ENCODE measurements at places on chromosomes 13 and 19.
A peak's percentile ranks its signal among the peaks of the same experiment; 100 is the strongest.

- no peak for DNase-seq
Observed at GRCh38 chr13:94454906-94455305, 24.6 kb downstream of the DCT start.

- DNase-seq: peak; percentile 70
Observed at GRCh38 chr19:32345261-32346207, at the start of gene ZNF507. Gene ZNF507, plus strand, starts transcription at chr19:32345610. Its CDS starts 7,221 bp downstream, at chr19:32352831.

DNA sequence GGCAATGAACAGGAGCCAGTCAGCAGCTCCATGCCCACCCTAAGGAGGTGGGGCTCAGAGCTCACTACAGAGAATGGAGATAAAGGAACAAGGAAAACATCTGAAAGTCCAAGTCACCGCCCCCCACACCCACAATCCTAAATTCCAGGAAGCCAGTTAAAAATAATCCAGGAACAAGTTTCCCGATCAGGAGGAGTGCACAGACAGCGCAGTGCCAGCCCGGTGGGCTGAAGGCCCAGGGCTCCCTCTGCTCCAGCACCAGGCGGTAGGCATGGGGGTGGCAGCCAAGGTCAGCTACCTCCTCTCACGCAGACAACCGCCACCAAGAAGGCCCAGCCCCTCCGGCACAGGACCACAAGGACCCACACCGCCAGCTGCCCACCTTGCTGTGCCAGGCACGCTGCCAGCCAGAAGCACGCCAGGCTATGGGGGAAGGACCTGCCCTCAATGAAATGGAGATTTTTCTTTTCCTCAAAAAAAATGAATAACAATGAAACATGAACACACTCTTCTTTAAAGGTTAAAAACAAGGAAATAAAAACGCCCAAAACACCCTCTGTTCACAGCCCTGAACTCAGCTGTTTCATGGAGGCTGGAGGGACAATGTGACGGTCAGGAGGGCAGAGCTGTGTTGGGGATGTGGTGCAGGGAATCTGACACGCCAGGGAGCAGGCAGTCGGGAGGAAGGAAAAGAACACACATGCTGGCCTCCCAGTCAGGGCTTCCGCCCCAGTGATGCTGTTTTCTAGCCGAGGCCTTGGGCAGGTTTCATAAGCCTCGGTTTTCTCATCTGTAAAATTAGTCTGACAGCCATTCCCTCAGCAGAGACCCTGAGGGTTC, 11.0 kb downstream of the STK24 start:
- DNase-seq: no peak

GRCh38 chr19:40458597-40458974, 7.0 kb downstream of the BLVRB start:
- DNase-seq: no peak

DNA sequence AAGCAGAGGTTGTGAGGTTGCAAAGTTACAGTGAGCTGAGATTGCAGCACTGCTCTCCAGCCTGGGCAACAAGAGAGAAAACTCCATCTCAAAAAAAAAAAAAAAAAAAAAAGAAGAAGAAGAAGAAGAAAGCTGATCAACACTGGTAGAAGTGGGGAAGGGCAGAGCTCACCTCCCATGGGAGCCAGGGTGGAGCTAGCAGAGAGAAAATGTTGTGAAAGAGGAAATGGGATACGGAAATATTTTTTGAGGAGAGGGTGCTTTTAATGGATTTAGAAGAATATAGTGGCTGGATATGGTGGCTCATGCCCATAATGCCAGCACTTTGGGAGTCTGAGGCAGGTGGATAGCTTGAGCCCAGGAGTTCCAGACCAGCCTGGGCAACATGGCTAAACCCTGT, 6.8 kb downstream of the GPR42 start:
- no peak for DNase-seq

DNA sequence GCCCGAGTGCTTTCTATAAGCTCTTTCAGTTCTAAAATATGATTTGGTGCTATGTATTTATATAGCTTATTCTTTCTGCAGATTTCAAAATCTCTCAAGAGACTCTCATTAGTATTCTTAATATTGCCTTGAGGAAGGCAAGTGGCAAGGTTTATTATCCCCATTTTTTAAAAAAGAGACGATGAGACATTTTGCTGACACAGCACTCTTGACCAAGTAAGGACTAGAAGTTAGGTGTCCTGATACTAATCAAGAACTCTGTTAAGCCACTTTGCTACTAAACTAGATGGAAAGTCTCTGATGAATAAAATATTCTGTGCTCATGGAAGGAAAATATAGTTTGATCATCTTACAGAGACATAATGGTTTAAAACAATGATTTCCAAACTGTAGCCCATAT, 164.7 kb downstream of the MZT1 start:
- no peak for DNase-seq

DNA sequence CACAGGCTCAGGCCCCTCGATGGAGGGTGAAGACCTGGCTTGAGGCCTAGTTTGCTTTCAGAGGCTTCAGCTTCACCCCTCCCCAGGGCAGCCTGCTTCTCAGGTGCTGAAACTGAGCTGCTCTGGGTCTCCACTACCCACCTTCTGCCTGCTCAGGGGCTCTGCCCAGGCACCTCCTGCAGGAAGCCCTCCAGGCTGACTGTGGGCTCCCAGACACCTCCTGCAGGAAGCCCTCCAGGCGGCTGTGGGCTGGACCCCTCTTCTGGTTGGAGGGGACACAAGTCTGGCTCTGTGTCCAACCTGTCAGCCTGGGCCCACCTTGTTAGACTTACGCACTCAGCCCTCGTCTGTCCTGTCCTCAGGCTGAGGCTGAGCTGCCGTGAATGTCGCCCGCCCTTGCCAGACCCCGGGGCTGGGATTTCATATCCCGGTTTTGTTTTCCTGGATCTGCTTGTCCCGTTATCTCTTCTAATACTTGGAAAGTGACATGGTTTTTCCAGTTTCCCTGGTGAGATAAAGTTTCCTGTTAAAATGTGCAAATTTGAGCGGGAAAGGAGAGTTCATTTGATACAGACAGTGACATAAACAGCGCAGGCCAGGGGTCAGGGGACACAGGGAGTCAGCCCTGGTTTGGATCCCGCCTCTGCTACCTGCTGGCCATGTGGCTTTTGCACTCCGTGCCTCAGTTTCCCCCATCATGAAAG, 20.8 kb upstream of the MISP start:
- DNase-seq: no peak

DNA sequence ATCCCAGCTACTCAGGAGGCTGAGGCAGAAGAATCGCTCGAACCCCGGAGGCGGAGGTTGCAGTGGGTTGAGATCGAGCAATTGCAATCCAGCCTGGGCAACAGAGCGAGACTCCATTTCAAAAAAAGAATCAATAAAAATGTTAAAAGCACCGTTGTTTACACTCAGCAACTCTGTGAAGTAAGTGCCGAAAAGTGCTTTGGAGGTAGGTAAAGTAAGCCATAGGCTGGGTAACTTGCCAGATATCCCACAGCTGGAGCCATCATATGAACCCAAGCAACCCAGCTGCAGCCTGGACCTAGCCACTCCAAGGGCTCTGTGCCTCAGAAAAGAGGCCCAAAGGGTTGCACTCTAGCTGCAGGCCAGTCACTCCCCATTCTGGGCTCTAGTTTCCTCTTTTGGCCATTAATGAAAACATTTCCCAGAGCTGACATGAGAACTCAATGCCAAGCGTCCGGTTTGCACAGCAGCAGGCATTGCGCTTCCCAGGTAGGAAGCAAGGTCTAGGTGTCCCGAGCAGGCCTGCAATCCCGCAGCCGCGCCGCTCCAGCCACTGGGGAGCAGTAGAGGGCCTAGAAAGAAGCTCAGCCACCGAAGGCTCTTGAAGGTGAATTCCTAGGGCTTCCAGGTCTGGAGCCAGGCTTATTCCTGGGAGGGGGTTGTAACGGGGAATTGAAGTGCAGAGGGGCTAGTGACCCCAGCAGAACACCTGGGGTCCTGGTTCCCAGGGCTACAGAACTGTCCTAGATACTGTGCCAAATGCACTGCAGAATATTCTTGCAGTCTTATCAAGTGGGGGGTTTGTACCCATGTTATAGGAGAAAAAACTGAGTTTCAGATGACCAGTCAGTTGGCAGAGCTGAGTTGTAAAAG, 4.1 kb upstream of the CD79A start:
- peak; percentile 67 for DNase-seq

GRCh38 chr19:27885359-27885758, 1327.6 kb downstream of the UQCRFS1 start:
- DNase-seq: no peak

DNA sequence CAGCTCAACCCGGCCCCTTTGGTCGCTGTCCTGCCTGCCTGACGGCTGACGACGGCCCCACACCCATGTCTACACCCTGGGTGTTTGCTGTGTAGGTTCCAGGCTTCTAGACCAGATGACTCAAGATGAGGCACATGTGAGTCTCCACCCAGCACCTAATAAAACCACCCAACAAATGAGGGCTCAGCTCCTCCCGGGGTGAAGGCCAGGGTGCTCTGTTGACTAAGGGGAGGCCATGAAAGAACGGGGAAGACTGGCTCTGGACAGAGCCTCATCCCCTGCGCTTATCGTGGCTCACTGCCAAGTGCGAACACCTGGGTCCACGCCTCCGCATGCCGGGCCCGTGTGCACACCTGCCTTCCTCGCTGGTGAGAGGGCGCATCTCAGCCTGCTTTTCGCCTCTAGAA, 39.6 kb downstream of the COL4A2 start:
- DNase-seq: no peak

DNA sequence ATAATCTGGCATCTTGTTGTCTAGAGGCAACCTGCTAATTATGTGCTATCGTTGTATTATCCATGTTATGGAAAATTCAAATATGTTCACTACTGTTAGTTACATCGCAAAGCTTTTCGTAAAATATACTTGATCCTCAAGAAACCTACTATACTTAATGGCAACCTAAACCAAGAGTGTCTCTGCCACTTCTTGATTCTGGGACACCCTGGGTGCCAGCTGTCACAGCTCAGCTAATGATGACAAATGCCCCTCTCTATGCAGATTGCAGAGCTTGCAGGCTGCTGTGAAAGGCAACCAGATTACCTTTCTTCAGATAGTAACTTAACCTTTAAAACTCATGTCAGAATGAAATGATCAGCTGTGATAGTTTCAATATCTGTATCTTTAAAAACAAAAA, 8.9 kb upstream of the MAB21L1 start:
- DNase-seq: no peak

- no peak for DNase-seq
Observed at GRCh38 chr19:29770648-29771047, 41.1 kb upstream of the CCNE1 start.

DNA sequence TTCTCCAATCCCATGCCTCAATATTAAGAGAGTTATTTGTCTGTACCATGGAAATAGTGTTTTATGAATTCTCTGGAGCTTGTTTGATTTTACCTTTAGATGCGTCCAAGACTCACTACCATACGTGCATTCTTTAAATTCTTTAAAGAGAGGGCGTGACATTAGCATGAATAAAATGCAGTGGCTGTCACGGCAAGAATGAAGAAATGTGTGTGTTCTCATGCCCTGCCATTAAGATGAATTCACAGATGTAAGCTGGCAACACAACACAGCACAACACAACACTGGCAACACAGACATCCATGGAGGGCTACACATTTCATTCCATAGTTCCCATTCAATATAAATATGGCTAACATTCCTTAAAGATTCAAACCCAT, 213.4 kb downstream of the ENOX1 start:
- peak; percentile 48 for DNase-seq

DNA sequence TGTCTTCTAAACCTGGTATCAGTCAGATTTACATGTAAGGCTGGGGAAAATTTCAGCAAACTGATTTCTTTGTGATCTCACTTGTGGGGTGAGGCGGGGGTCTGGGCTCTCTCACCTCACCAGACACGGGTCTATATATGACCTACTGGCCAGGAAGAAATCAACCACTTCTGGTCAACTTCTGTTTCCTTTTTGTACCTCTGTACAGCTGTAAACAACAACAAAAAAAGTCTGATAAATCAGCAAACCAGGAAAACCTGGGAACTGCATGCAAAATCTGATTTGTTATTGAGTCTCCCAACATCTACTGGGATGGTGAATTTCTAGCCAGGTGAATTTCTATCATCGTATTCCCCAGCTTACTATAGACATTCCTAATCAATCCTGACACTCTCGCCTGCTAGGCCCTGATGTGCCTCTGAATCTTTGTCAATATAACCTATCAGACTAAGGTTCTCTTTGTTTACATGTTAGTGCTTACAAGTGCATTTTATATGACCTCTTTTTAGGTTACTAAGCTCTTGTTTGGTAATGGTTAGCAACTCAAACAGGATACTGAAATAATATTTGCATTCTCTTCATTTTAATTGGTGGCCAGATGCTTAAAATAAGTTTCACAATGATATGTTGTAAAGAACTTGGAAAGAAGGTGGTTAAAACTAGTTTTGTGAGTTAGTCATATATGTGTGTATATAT, 77.7 kb downstream of the LRRC63 start:
- no peak for DNase-seq

DNA sequence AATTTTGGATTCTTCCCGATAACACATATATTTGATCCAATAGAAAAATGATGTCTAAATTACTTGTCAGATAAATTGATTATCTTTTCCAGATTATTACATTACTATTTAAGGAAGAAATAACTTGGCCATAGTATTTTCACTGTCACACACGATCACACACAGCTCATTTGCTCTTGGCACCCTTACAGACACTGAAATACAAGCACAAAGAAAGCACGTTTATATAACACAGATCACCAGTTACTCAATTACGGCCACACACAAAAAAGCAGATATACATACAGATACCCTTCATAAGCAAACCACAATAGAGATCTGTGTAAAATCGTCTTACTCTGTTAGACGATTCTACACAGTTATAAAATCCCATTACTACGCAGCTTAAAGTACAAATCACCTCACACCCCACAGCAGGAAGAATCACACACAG, 716 bp upstream of the ZNF420 start:
- DNase-seq: no peak

DNA sequence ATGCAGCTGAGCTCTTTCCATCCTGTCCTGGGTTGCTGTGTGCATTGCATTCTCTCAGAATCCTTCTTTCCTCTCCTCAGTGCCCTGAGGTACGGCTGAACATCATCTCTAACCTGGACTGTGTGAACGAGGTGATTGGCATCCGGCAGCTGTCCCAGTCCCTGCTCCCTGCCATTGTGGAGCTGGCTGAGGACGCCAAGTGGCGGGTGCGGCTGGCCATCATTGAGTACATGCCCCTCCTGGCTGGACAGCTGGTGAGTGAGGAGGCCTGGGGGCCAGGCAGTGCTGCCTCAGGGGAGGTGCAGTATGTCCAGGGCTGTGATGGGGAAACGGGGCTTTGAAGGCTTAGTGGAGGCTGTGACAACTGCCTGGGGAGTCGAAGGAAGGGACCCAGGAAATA, 29.8 kb downstream of the PPP2R1A start:
- no peak for DNase-seq

GRCh38 chr13:33372251-33372919, 86.8 kb upstream of the STARD13 start:
- no peak for DNase-seq

DNA sequence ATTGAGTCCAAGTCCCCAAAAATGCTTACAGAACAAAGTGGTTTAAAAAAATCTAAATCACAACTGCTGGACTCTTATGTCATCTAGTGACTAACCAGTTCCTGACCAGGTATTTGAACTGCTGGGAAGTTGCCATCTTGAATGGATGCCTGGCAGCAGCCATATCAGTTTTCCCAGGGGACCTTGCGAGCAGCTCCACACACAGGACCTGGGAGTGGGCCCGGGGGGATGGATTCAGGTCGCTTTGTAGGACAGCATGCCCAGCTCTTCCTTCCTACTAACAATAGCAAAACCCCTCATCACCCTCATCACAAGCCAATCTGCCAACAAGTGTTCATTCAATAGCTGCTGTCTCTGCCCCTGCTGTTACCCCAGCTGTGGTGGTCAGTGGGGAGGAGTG, 65.3 kb downstream of the KCTD15 start:
- DNase-seq: no peak
